Left hindlimb (tissue), 1 donor: ENCODE measurements at places on chromosomes 16 and 17.
A peak's percentile ranks its signal among the peaks of the same experiment; 100 is the strongest.

- DNase-seq = peak; percentile 37
Observed at GRCh38 chr17:14303343-14304221, 2.7 kb downstream of the HS3ST3B1 start.

DNA sequence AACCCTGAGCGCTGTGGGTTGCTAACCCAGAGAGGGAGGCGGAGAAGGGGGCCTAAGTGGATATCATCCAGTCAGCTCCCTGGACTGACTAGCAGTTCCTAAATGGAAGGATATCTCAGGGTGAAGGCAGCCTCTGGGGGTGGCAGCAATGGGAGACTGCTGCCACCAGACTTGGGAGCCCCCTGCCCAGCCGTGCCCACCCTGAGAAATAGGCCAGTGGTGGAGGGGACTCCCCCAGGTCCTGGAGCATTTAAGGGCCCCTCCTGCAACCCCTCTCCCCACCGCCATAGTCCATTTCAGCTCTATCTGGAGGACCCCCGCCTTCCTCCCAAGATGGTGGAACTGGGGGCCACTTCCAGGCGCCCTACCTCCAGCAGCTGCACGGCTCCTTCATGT, 8.4 kb downstream of the TSPOAP1 start:
- no peak for DNase-seq

DNA sequence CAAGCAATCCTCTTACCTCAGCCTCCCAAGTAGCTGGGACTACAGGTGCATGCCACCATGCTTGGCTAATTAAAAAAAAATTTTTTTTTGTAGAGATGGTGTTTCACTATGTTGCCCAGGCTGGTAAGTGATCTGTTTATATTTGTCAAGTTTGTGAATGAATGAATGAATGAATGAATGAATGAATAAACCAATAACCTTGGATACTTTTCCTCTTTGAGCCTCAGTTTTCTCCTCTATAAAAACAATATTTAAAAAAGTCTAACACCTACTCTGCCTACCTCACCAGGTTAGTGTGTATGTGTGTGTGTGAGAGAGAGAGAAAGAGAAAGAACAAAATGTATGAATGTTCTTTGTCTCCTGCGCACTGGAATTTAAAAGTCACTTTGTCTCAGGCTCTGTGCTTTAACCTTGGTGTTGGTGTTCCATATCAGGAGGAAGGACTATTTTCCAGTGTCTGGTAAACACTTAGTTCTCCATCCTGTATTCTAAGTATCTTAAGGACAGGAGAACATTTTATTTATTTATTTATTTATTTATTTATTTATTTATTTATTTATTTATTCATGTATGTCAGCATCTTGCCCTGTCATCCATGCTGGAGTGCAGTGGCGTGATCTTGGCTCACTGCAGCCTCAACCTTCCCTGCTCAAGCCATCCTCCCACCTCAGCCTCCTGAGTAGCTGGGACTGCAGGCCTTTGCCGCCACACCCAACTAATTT, 27.1 kb downstream of the CHD9 start:
- no peak for DNase-seq

GRCh38 chr17:60729854-60730253, 52.2 kb downstream of the BCAS3 start:
- no peak for DNase-seq

DNA sequence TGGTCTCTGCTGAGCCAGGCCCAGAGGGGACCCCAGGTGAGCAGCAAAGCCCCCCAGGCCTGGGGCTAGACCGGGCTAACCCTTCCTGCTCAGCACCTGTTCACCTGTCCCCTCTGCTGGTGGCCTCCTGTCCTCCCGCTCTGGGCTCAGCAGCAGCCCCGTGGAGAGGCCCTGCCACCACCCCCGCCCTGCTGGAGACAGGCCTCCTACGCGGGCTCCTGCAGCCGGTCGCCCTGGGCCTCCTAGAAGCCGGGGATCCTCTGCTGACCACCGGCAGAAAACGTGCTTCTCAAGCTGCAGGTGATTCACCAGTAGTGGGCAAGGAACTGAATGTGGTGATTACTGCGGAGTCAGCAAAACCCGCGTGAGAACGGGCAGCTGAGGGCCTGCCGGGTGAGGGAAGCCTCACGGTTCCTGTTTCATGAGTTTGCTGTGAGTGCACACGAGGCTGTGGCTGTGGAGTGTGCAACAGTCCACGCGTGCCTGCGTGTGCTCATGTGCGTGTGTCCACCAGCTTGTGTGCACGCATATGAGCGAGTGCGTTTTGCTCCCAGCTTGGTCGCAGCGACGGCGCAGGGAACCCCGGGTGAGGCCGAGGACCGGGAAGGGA, 792 bp downstream of the SECTM1 start:
- no peak for DNase-seq

GRCh38 chr16:79191933-79192332, 408.6 kb downstream of the MAF start:
- no peak for DNase-seq
